ENCODE measurements at places on chromosomes 4 and X. TPM values are rescaled to one million over a fixed set of nuclear protein-coding genes. Genes with fewer than 3 reads are reported as not detected.

The MAPK10 gene
- total RNA-seq: 3.2 TPM

The YY2 gene
- 0.57 TPM for total RNA-seq

- DNase-seq: no peak
Observed at GRCh38 chrX:129760981-129761380, 18.8 kb upstream of the SASH3 start.

DNA sequence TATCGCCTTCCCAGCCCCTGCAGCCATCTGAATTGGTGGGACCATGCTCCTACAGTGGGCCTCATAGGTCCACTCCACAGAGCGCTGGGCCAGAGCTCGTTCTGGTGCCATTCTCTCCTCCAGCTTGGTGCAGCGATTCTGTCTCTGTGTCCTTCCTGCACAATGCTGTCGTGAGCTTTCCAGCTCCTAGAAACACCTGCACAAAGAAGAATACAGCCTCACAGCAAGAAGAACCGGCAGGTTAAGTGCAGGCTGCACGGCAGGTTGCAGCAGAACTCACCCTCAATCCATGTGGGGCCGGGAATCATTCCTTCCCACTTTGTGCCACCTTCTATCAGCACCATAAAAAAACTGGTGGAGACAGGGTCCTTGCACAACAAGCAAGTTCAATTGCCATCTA is 101.2 kb upstream of the ENPP6 start:
- no peak for DNase-seq

DNA sequence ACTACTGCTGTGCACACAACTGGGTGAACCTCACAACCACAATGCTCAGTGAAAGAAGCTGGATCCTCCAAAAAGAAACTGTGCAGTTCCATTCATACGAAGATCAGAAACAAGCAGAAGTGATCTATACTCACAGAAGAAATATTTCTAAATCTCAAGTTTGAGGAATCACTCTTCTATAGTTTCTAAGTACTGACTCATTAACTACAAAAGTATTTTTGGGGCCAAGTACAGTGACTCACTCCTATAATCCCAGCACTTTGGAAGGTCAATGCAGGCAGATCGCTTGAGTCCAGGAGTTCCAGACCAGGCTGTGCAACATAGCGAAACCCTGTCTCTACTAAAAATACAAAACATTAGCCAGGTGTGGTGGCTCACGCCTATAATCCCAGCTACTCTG is 51.3 kb upstream of the RELL1 start:
- DNase-seq: no peak

DNA sequence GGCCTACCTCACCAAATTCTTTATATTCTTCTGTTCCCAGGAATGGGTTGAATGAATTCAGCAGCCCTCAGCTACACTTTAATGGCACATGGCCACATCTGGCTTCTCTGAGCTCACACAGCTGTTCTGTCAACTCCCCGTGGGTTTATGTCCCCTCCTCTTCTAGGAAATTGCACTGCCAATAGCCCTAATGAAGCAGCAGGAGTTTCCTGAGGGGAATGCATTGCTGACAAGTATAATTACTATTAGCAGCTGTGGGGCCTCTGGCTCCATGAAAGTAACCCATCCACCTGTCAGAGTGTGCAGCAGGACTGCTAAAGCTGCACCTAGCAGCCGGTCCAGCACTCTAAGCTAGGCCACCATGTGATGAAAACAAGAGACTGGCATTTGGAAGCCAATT is 50.3 kb downstream of the FTHL17 start:
- DNase-seq: peak; percentile 31

- DNase-seq: peak; percentile 63
Observed at GRCh38 chrX:39726771-39727170, 371.0 kb downstream of the BCOR start.

GRCh38 chr4:68951078-68951805 is at the start of gene UGT2A3:
Gene UGT2A3, minus strand, starts transcription at chr4:68951804. Its CDS starts 44 bp downstream, at chr4:68951760.
- no peak for DNase-seq

GRCh38 chr4:19227701-19228100 is 1024.0 kb upstream of the SLIT2 start:
- no peak for DNase-seq

- DNase-seq: no peak
Observed at GRCh38 chr4:181148470-181148869, 1094.7 kb upstream of the TENM3 start.

DNA sequence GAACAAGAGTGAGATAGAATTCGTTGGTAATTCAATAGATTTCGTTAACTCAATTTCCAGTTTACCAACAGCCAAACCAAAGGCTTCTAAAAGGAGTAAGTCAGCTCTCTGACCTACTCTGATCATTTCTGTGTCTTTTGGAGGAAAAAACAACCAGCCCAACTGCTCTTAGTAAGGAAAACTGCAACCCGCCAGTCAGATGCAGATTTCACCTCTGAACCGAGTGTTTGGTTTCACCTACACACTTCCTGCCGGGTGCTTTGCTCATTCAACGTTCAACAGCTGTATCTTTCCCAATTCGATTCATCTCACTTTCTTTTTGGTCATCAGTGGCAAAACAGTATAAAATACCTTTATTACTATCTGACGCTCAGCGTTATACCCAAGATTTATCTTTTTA is 24.5 kb downstream of the TMSB4X start:
- no peak for DNase-seq

- DNase-seq: no peak
Observed at GRCh38 chr4:107153956-107154355, 117.8 kb upstream of the DKK2 start.

- DNase-seq: no peak
Observed at GRCh38 chr4:154711522-154711921, 32.3 kb upstream of the LRAT start.

Data from left ventricle myocardium superior (tissue), 1 donor.